GM10248 (cell line): ENCODE measurements at places on chromosomes 11 and 22.

DNA sequence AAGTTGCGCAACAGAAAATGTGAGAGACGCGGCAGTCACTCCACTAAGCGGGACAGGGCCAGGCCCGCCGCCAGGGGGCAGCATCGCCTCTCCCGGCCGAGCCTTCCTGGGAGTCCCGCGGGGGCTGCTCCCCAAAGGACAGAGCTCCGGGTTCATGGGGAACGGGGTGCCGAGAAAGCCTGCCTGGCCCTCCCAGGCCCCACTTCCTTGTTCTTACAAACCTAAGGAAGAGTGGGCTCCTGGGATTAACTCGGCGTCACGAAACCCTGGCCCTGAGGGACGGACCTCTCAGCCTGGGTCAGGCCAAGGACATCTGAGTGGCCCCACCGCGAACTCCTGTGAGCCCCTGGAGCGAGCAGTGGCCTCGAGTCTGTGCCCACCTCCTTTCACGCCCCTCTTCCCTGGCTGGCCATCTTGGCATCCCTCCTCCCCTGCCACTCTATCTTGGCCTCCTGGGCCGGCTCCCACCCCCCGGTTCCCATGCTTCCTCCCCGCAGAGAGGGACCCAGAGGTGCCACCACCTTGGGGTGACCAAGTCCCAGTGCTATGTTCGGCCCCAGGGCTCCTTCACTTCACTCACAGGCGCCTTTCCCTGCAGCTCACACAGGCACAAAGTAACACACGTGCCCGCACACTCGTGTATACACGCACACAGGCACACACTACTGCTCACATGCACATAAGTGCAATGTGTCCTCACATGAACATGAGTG, 99.9 kb upstream of the FGF3 start:
- peak; percentile 81 for DNase-seq

GRCh38 chr11:134625151-134625550, 213.1 kb upstream of the B3GAT1 start:
- no peak for DNase-seq

DNA sequence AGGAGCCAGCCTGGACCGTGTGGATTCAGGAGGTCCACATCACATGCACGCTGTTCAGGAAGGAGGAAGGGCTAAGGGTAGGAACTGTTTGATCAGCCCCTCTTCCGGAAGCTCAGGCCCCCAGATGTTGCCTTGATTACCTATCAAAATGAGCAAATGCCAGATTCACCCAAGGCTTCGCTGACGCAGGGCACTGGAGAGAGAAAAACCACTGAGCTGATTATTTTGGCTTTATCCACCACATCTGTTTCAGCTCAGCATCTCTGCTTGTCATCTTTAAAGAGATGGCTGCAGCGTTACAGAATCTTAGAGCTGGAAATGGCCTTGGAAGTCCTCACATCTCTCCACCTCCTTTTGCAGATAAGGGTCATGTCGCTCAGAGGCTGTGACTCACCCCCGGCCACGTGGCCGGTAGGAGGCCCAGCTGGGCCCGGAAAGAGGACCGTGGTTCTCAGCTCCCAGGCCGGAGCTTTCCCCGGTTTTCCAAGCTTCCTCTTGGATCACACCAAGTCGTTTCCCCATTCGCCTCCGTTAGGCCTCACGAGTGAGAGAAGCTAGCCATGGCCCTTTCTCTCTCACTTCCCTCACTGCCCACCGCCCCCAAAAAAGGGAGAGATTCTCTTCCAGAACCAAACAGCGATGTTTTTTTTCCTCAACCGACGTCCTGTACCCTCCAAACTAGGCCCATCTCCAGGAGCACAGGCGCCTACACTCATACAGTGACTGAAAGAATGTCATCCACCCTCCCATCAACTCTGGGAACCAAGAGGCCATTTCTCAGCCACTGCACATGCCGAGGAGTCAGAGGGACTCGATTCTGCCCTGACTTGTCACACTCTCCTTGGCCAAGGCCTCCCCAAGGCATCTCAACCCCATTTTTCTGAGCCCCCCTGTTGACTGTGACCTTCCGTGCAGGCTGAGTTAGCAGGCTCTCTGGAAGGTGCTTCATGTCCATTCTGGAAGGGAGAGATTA, 37.6 kb downstream of the LIF start:
- no peak for DNase-seq

DNA sequence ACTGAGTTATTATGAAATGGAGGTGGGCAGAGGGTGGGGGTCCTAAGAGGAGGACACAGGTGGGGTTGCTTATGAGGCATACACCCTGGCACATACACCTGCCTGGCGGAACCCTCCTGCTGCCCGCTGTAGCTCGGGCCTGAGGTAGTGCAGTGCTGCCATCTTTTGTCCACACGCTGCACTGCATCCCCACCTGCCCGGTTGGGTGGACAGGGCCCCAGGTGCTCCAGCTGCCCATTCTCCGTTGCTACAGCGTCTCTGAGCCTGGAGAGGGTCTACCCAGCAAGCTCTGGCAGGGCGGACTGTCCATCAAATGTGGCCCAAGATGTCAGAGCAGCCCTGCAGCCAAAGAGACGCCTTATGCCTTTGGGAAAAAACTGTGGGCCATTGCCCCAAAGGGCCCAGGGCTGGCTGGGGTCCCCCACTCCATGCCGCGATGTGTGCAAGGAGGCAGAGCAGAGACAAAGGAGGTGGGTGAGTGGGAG, 131.2 kb downstream of the BUD13 start:
- peak; percentile 71 for DNase-seq

DNA sequence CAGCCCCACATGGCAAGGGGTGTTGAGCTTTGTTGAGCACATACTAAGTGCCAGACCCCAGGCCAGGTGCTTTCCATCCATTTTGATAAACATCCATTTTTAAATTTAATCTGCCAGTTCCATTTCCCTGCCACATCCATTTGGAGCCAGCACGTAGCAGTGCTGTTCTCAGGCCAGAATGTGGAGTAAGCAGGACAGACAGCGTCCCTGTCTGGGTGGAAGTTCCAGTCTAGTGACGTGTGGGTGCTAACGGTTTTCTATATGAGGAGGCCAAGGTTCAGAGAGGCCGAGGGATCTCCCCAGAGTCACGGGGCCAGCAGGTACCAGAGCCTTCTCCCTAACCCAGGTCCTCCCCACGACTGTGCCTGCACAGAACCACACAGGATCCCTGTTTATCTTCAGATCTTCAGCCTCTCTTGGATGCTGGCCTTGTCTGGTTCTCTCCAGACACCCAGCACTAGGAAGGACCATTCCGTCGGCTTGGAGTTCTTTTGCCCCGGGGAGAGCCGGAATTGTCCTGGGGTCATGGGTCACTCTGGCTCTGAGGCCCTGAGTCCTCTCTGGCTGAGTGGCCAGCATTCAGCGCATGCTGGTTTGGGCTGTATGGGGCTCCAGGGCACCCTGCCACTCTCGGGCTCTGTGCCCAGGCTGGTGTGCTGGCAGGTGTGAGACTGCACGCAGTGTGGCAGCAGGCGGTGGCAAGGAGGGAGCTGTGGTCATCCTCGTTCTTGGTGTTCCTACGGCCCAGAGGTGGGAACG, 63.6 kb upstream of the PPARA start:
- no peak for DNase-seq

DNA sequence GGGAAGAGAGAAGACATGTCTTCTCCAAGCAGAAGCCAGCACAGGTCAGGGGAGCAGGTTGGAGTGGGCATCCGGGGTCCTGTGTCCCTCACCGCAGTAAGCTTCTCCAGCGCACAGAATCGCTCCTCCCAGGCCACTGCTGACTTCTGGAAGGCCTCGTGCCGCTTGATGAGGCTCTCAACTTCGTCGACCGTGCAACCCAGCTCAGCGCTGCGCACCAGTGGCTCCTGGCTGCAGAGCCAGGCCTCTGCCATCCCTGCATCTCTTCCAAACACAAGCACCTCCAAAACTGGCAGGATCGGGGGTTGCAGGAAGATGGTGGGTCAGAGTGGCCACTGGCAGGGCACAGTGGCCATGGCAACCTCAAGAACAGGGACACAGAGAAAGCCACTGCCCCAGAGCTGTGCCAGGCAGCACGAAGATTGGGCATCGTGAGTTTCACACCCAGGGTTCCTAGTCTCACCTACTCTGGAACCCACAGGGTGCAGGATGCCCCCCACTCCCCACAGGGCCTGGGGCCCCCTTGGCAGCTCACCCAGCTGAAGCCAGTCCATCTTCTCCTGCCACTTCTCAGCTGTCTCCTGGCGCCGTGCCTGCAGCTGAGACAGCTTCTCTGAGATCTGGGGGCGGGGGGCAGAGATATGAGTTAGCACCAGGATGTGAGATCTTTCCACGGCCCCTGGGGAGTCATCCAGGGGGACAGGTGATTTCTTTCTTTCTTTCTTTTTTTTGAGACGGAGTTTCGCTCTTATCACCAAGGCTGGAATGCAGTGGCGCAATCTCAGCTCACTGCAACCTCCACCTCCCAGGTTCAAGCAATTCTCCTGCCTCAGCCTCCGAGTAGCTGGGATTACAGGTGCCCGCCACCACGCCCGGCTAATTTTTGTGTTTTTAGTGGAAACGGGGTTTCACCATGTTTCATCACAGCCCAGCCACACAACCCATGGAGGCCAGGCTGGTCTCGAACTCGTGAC, 11.2 kb upstream of the RBM4B start:
- DNase-seq = no peak

DNA sequence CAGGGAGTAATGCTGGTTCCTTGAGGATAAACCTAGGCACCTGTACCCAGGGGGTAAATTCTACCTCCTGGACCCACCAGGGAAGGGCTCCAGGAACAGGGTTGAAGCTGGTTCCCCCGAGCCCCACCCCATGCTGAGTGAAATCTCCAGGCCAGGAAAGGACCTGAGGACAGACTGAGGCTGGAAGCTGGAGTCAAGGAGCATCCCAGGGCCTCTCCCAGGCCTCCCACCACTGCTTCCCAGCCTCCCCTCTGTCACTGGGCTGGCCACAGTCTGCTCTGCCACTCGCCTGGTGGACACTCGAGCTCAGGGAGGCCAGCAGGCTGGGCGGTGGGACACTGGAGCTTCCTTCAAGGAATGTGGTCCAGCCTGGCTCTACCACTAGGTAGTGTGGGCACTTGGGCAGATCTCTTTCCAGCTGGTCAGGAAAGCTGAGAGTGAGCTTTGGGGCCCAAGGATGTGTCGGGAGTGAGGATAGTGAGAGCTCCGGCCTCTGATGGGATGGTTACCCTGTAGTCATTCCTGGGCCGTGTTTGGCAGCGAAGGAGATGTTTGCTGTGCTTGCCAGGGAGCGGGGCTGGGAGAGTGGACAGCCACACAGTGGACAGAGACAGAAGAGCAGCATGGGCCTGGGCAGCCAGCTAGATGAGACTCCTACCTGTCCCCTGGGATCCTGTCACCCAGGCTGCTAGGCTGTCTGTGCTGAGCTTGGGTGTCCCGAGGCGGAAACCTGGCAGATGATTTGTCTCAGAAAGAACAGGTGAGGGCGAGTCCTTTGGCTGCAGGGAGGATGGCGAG, 3.4 kb downstream of the OVOL1 start:
- DNase-seq = no peak

GRCh38 chr11:113977071-113977490, 2.2 kb downstream of the HTR3A start:
- no peak for DNase-seq

- no peak for DNase-seq
These were observed 131.3 kb downstream of the C11orf87 start for GRCh38 chr11:109553284-109553683.
